Kidney epithelial cell (primary cell): ENCODE measurements at places on chromosomes 2 and 18. TPM values are rescaled to one million over a fixed set of nuclear protein-coding genes. Genes with fewer than 3 reads are reported as not detected.

DNA sequence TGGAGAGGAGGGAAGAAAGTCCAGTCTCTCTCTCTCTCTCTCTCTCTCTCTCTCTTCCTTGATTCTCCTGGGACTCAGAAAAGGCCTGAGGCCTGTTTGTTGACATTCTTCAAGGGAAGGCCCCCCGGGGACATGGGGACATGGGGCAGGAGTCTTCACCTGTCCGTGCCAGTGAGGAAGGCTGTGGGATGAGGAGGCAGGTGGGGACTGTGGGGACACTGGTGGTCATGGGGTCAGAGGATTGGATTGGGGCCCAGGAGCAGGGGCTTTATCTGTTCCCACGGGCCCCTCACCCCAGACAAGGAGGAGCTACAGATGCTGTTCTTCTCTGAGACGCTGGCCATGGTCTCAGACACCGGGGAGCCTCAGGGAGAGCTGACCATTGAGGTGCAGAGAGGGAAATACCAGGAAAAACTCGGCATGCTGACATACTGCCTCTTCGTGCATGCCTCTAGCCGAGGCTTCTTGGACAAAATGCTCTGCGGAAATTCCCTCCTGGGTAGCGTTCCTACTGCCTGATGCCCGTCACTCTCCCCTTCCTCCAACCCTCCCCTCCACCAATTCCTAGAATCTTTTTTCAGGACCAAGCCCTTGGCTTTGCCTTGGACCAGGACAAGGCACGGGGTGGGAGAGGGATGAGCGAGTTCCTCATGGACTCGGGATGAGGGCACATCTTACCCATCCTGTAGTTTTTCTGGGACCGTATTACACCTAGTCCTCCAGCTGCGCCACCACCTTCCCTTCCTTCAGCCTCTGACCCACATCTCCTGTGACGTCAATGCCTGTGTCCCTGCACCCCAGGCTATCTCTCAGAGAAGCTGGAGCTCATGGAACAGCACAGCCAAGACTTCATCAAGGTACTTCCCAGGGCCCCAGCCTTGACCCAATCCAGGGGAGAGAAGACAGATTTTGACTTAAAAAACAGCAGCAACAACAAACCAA, 850 bp downstream of the CATIP start:
- DNase-seq = no peak

DNA sequence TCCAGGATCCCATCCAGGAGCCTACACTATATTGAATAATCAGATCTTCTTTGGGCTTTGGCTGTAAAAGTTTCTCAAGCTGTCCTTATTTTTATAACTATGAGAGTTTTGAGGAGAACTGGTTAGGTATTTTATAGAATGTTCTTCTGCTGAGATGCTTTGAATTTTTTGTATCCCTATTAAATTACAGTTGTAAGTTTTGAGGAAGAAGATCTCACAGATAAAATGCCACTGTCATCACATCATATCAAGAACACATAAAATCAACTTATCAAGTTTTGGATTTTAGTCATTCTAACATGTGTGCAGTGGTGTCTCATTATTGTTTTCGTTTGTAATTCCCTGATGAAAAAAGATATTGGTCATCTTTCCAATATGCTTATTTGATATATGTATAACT, 260.2 kb upstream of the COL3A1 start:
- no peak for DNase-seq

DNA sequence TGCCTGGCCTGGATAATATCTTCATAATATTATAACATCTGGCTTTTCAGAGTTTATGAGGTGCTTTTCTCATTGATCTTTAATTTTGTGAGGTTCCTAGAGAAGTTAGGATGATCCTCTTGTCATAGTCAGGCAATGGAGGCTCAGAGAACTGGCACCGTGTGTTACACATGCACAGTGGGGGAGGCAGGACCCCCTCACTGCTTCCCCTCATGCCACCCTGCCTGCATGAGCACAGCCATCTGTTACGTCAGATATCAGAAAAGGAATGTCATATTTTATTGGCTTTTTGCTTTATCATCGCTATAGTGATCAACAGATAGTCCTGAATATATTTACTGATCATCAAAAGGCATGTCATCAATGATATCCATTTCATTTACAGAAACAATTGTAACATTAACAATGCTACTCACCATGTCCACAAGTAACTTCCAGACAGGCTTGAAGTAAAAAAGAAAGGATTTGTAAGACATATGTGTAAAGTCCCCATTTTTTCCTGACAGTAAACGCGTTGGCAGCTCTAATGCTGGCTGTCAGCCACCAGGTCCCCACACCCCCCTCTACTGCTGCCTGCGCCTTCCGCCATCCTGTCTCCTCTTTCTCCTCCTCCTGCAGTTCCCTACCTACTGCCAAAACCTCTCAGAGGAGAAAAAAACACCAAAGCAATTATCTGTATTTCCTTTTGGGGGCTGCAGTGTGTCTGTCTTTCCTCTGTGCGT, 18.8 kb downstream of the ENOSF1 start:
- DNase-seq = no peak

GRCh38 chr2:20232837-20233207, 7.9 kb upstream of the SDC1 start:
- no peak for DNase-seq

- no peak for DNase-seq
Observed at GRCh38 chr2:135050684-135051083, 1.4 kb upstream of the RAB3GAP1 start.

DNA sequence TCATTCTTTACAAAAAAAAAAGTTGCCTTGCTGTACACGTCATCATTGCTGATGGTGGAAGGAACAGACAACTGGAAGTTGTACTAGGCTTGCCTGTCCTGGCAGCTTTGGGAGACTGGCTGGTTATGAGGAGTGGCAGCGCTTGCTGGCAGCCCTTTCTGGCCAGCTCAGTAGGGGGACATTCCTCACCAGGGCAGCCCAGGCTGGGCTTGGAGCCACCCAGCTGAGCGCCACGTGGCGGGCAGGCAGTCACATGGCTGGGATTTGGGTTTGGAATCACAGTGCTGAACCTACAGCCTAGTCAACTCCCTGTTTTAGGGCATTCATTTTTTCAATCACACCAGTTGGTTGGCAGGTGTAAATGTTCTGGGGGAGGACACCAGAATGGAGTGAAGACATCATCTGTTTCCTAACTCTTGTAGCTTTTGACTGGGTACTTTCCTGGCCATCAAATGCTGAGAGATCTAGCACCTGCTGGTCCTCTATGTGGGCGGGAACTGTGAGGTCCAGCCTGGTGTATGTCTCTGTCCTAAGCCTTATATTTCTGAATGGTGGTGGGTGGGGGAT, 139.3 kb downstream of the SETBP1 start:
- DNase-seq = no peak

DNA sequence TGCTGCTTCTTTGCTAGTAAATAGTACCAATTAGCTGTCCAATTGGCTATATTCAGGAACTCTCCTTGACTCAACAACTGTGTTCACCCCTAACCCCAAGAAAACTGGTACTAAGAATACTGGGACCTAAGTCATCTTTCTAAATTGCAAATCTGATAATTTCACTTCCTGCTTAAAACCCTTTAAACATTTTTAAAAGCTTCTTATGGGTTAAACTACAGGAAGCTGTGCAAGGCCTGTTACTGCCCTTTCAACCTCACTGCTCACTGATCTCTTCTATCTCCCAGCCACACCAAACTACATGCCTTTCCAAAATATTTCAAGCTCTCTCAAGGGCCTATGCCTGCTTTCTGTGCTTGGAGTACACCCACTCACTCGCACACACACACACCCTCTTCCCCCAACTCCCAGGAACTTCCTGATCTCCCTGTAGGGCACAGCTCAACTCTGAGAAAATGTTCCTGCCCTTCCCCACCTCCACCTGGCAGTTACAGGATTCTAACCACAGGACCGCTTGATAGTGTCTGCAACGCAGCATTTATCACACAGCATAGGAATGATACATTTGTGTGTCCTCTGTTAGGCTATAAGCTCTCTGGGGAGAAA, 6.7 kb downstream of the LMAN1 start:
- no peak for DNase-seq

DNA sequence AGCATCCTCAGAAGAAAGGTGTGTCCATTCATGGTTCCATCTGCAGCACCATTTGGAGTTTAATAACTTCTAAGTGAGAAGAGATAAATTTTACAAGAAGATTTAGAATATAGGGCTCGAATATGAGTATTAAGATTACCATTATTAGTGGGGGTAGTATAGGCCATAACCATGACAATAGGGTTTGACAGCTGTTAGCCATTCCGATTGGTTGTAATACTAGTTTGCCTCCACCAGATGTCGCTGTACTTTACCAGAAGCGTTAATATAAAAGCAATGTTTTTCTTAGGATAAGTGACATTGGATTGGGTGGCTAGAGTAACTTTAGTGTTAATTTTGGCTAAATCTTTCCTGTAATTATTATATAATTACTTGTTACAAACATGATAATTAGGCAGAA, 107.5 kb upstream of the SRD5A2 start:
- no peak for DNase-seq

- DNase-seq = no peak
Observed at GRCh38 chr2:96580771-96581170, 44.2 kb downstream of the ARID5A start.

The GPR55 gene
- not detected in 2 replicates for total RNA-seq

The ORMDL1 gene
- total RNA-seq = 75.2 and 79.1 TPM in 2 replicates

The ASB18 gene
- not detected in 2 replicates for total RNA-seq

The ITGA6 gene
- 82.3 and 94.7 TPM in 2 replicates for total RNA-seq

The TUBA3E gene
- total RNA-seq = not detected in 2 replicates

The IGFBP5 gene
- total RNA-seq = 51.7 and 72.3 TPM in 2 replicates

The GLI2 gene
- total RNA-seq = 4.8 and 4.9 TPM in 2 replicates

The OSR1 gene
- 0.04 TPM in 1 of 2 replicates, not detected in the other for total RNA-seq

The APLF gene
- 5.1 and 6.5 TPM in 2 replicates for total RNA-seq

The MRO gene
- total RNA-seq = 0.07 TPM in 1 of 2 replicates, not detected in the other
